ENCODE measurements at places on chromosomes 12 and 14.

DNA sequence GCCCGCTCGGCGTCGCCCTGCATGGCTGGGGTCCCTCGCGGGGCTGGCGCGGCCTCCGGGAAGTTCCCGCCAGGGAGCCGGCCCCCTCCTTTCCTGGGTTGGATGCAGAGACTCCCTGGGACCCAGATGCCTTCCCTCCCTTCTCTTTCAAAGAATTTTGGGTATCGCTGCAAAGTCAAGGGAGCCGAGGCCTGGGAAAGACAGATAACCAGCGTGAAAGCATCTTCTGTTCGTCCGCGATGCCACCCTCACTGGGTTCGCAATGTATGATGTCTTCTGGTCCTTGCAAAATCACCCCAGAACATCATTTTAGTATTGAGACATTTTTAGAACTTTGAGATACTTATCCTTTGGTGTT, 451 bp downstream of the IRAK3 start:
- no peak for DNase-seq

DNA sequence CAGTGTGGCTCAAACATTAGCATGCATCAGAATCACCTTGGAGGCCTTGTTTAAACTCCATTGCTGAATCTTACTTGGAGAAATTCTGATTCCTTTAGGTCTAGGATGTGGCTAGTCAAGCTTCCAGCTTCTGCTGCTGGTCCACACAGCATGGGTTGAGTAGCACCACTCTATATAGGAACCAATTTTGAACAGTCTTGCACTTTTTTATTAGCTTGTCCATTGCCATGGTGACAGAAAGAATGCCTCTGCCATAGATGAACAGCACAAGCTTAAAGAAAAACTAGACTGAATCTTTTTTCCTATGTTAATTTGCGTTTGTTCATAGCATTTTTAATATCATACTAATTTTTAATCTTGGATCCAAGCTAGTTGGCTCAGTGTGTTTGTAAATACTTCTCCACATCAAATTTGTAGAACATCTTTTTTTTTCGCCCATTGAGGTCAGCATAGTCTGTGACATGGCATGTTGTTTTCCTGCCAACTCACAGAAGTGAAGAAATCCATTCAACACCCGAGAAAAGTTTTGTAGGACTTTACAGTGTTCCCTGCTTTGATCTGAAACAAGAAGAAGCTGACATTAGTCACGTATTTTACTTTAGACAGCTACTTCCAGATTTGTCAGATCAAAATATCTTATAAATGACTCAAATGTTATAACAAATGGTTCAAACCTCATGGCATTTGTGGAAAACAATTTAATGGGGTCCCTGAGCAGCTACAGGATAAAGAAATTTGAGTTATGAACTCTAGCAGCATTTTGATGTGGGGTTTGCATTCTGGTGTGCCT, 438.8 kb downstream of the EGLN3 start:
- no peak for DNase-seq

GRCh38 chr12:62292761-62293344, 32.6 kb downstream of the USP15 start:
- DNase-seq: no peak

DNA sequence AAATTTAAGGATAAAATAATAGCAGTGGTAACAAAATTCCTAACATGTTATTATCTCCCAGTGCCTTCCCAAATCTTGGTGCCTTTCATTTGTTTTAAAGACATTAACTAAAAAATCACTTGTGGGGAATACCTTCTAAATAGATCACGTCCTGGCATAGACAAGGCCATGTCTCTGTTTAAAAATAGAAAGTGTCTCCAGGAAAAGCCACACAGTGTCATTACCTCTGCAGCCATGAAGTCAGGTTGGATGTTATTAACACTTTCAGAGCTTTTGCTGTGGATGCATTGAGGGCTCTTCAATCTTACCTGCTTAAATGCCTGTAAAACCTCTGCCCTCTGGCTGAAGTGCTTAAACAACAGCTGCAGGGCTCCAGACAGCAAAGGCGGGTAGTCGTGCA, 211.1 kb downstream of the ITPR2 start:
- no peak for DNase-seq

- no peak for DNase-seq
Measured at GRCh38 chr12:88895634-88896033, 315.4 kb upstream of the KITLG start.

- DNase-seq: no peak
Measured at GRCh38 chr14:100658181-100658886, 68.4 kb upstream of the DLK1 start.

- peak; percentile 69 for DNase-seq
Measured at GRCh38 chr14:21525962-21526671, at the start of gene SALL2. TSS of gene SALL2 (minus strand) at chr14:21526346. CDS start at chr14:21526127, 219 bp downstream.

DNA sequence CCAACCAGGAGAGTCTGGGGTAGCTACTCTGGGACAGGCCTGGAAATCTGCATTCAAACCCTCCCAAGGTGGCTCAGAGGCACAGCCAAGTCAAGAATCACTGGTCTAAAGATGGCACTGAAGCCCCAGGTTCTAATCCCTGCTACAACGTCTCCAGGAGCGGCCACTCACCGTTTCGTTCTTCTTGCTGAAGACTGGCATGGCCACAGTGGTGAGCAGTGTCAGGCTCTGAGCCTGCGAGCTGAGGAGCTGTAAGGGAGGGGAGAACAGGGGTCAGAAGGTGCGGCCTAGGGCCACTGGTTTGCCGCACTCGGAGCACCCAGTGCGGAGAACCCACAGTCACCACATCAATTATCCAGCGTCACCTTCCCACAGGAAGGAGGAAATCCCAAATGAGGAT, 38.8 kb downstream of the CACNA2D4 start:
- no peak for DNase-seq

DNA sequence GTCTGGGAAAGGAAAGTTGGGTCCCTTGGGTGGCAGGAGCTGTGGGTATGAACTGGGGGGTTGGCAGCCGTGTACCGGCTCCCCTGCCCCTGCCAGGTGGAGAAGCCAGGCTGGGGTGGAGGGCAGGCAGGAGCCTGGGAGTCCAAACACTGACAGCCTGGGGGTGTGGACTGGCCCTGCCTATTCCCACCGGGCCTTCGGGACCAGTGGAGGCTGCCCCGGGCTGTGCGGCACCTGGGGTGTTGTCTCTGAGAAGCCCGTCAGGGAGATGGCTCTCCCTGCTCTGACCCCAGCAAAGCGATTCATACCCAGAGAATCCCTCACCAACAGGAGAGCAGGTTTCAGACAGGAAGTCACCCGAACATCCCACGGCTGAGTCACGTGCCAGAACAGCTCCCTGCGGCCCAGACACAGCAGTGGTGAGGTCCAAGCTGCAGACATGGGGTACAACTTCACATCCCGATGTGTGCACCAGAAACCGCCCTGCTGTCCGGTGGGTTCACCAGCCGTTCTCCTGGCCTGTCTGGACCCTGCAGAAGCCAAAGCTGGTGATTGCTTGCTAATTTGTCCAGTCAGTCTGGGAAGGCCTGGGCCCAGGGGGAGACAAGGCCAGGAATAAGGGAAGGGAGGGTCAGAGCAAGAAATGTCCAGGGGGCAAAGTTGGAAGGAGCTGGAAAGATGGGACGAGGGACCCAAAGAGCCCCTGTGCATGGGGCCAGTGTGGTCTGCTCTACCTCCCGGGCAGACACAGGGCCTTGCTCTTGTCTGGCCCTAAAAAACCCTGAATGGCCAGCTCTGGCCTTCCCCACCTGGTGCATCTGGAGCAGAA, 2.1 kb upstream of the GPR132 start:
- DNase-seq: no peak

DNA sequence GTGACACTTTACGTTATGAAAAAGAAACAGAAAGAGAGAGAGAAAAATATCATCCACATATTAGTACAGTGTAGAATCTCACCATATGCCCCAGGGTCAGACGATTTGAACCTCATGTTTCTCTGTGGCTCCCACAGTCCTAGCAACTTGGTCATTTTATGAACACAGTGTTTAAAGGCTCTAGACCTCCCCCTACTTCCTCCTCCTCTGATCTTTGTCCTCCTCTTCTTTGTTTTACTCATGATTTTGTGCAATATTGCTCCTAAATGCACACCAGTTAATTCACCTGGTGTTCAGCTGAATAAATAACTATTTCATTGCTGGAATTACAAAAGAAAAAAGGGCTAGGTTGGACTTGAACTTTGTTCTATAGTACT, 18.2 kb downstream of the GLT1D1 start:
- DNase-seq: no peak

- no peak for DNase-seq
Measured at GRCh38 chr12:47014474-47014873, 64.9 kb upstream of the PCED1B start.

- DNase-seq: no peak
Measured at GRCh38 chr12:119634743-119635142, 33.2 kb upstream of the PRKAB1 start.

DNA sequence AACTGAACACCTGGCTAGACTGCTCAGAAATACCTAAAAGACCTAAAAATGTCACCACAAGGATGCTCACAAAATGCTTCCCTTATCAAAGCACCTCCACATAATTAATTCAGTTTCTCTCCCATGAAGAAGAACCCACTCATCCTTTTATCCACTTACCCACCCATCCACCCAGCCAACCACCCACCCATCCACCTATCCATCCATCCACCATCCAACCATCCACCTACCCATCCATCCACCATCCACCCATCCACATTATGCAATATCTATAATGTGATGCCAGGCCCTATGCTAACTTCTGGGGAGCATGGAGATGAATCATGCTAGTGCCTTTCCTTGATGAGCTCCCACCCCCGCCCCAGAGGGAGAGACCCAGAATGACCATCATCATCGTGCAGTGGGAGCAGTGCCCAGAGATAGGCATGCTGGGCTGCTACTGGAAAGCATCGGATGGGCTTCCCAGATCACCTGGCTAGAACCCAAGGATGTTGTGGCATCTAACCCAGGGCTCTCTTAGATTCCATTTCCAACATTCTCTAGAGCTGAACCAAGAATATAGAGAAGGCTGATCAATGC, 166.6 kb downstream of the TTC7B start:
- DNase-seq: no peak

DNA sequence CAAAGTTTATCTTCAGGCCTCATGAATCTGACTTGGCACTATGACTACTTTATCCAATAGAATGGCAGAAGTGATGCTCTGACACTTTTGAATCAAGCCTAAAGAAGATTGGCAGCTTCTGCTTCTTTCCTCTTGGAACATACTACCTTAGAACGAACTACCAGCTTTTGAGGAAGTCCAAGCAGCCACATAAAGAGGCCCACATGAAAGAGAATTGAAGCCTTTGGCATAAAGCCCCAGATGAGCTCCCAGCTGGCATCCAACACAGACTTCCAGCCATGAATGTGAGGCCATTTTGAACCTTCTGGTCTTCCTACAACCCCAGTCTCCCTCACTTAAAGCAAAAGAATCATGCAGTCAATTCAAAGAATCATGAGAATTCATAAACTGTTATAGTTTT, 65.8 kb downstream of the EEA1 start:
- no peak for DNase-seq

DNA sequence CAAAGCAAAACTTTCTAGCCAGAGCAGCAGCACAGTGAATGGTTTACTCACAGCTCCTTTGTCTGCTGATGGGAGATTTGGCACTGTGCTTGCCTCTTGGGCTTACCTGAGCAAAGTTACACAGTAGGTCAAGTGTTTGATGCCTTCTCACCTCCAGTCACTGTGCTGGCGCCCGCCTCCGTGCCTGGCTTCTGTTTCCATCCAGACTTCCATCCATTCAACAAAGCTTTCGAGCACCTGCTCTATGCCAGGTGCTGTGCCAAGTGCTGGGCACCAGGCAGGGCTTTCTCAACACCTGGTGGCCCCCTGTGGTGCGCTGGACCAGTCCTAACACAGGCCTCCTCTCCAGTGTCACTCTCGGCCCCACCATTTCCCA, 199.2 kb upstream of the EEA1 start:
- no peak for DNase-seq

GRCh38 chr12:8036346-8036745, 3.8 kb downstream of the FOXJ2 start:
- DNase-seq: no peak

- no peak for DNase-seq
Measured at GRCh38 chr12:52178984-52179383, 12.8 kb downstream of the KRT80 start.

- no peak for DNase-seq
Measured at GRCh38 chr14:51294951-51295525, 55.0 kb downstream of the TMX1 start.

DNA sequence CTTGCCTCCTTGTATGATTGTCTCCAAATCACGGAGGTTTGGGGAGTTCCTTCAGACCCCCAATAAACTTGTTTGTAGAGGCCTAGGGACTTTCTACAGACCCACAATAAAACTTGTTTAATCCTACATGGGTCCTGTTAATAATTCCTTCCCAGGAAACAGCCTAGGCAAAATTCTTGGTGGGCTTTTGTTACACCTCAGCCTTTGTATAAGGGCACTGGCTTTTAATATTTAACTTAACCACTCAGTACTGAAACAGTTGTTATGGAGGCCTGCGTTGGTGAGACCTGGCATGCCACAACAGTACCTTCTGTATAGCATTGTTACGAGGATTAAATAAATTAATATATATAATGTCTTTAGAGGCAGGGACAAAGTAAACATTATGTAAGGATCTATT, 32.7 kb upstream of the FAR2 start:
- DNase-seq: no peak

- no peak for DNase-seq
Measured at GRCh38 chr12:118841588-118841987, 139.8 kb upstream of the SRRM4 start.

DNA sequence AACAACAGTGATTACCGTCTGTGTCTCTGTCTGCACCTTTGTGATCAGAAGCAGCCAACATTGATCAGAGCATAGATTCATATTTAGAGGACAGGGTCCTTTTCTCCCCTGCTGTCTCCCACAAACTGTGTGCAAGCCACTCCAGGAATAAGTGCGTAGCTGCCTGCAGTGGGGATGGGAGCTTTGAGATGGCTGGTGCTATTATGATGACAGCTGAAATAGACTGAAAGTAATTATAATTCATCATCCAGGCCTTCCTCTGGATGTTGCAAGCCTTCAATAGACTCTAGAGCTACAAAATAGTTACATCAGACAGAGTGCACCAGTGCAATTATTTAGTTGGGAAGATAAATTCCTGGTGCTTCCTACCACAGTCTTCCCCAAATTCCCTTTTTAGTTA, 68.1 kb downstream of the BORCS5 start:
- no peak for DNase-seq

- no peak for DNase-seq
Measured at GRCh38 chr12:2743478-2743877, 51.3 kb upstream of the FKBP4 start.

DNA sequence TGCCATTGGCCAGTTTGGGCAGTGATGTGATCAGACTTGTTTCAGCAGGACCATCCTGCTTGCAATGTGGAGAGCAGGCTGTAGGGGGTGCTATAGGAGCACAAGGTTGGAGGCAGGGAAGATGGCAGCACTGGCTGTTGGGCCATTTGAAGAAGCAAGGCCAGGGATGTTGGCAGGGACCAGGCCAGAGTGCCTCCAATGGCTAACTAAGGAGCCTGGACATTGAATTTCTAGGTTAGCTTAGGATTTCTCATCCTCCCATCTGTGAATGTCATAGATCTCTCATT, 23.5 kb downstream of the FGF23 start:
- DNase-seq: no peak

GRCh38 chr12:53180931-53181645, 363 bp upstream of the CSAD start:
- DNase-seq: no peak

GRCh38 chr12:10155966-10156365, 16.0 kb downstream of the OLR1 start:
- DNase-seq: no peak

- no peak for DNase-seq
Measured at GRCh38 chr14:78074561-78074960, 95.6 kb upstream of the NRXN3 start.

GRCh38 chr14:35895256-35895655, 69.1 kb downstream of the BRMS1L start:
- DNase-seq: no peak

- DNase-seq: no peak
Measured at GRCh38 chr14:93628048-93628447, 160.2 kb downstream of the PRIMA1 start.

Data from DMS 273 treated with DMSO at 0.1 percent for 48 hours (cell line).